ENCODE measurements at places on chromosomes 12 and 14.

DNA sequence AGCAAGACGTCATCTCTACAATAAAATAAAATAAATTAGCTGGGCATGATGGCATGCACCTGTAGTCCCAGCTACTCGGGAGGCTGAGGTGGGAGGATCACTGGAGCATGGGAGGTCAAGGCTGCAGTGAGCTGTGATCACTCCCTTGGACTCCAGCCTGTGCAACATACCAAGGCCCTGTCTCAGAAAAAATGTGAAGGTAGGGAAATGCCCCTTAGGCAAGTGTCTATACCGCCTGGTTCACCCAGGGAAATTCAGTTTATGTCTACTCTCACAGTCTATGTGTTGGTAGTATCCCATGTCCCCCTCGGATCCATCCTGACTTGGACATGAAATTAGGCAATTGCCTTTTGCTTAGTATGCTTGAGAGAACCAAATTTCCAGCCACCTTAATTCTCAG, 88.4 kb upstream of the TMEM132C start:
- DNase-seq, result no peak

DNA sequence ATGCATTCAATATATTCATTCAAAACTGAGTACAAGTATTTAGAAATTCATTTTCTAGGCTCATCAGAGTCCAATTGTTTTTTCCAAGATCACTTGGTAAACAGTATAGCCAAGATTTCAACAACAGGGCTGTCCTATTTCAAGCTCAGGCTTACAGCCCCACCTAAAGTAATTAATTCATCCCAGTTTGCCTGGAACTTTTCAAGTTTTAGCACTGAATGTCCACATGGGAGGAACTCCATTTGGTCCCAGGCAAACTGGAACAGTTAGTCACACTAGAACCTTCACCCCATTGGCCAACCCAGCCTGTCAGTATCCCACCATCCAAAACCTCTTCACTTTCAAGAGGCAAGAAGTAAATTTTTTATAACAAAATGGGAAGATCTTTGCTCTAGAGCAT, 210.9 kb downstream of the DPY19L2 start:
- DNase-seq, result no peak

DNA sequence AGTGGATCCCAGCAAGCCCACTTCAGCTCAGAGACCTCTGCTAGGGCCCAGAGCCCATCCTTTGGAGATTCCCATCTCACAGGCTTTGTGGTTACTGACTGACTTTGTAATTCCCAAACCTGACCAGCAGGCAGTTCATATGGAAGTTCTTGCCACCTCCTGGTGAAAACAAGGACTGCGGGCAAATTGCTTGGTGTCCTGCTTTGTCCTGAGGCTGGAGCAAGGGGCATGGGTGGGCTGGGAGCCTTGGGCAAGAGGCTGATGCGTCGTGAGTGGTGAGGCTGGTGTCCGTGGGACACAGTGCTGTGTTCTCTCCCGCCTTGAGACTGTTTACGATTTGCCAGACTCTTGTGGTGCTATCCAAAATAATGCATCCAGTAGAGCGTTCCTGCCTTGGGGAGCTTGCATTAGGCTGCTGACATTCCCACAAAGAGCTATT, 91.0 kb downstream of the LRRC74A start:
- DNase-seq, result no peak

- no peak for DNase-seq
Observed at GRCh38 chr12:117097159-117097558, 2.1 kb downstream of the TESC start.

GRCh38 chr12:102528111-102528510, 47.7 kb upstream of the IGF1 start:
- no peak for DNase-seq

DNA sequence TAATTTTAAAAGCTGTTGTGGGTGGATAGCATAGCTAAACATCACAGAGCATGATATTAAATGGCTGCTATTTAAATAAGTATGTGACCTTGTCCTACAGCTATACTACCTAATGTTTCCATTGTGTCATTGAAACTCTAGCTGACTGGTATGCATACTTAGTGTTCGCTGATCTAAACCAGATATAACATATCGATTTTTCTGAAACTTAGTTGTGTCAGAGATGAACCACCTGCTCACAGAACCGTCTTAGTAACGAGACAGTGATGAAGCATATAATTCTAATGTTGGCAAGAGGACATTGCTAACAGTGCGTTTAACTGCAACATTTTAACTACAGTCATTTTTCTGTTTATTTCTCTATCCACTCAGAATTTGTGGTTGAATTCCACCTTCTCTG, 36.1 kb upstream of the NUAK1 start:
- DNase-seq, result no peak

- DNase-seq, result no peak
Observed at GRCh38 chr14:96511667-96512066, 9.5 kb downstream of the PAPOLA start.

- no peak for DNase-seq
Observed at GRCh38 chr14:89648510-89648909, 231.5 kb upstream of the FOXN3 start.

GRCh38 chr12:728781-729180, 23.6 kb upstream of the WNK1 start:
- DNase-seq, result peak; percentile 9

DNA sequence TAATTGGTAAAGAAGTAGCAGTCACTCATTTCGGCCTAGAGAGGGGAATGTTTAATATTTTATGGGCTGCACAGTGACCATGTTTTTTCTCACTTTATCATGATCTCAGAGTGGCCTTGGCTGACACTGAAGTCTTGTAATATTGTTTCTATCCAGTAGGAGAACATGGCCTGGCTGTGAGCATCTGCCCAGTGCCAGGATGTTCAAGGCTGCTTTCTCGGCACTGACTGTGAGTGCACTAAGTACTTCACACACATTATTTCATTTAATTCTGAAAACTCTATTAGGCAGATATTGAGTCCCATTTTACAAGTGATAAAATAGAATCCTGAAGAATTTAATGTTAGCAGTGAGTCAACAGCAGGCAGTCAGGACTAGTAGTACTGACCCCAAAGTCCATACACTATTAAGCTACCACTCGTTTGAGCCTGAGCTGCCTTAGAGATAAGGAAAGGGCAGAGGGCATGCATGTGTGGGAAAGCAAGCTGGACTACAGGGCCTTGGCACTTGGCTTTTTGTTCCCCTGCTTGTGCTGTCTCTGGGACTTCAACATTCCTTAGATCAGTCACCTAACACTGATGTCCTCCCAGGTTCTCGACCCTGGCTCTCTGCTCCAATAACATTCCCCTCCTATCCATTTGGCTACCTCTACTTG, 42.2 kb upstream of the APPL2 start:
- no peak for DNase-seq

- no peak for DNase-seq
Observed at GRCh38 chr14:70257526-70257925, 68.8 kb upstream of the SLC8A3 start.

GRCh38 chr12:6536894-6537579, 2.7 kb downstream of the GAPDH start:
- DNase-seq, result no peak

DNA sequence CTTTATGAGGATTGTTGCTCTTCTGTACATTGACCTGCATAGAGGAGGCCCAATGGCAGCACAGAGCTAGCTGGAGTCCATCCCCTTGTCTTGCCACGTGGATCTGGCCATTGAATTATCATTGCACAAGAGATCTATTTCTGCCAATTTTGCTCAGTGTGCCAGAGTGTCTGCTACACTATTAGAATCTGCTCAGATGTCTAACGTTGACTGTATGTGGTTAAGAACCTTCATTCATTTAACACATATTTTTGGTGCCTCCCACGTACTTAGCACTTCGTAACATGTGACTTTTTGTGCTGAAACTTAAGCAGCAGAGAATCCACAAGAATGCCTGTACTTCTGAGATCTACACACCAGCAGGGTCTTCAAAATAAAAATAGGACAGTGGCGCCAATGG, 166.0 kb upstream of the VASH1 start:
- DNase-seq, result no peak

DNA sequence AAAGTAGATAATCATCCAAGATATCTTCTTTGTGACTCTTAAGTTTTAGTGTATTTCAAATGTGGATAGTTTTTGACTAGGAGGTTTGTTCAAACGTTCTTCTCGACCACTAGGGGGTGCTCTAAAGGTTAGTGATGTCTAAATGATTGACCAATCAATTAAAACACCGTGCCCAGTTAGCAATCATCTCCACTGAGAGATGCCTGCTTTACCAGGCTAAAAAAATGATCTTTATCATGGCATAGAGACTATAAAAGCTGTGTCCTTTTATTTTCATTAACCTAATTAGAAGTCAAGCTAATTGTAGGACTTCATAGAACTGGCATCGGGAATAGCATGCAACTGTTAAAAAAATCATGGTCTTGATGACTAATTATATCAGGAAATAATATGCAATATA, 153.9 kb downstream of the PRKCH start:
- DNase-seq, result no peak

GRCh38 chr14:23434488-23435222, 805 bp downstream of the MYH7 start:
- DNase-seq, result no peak

DNA sequence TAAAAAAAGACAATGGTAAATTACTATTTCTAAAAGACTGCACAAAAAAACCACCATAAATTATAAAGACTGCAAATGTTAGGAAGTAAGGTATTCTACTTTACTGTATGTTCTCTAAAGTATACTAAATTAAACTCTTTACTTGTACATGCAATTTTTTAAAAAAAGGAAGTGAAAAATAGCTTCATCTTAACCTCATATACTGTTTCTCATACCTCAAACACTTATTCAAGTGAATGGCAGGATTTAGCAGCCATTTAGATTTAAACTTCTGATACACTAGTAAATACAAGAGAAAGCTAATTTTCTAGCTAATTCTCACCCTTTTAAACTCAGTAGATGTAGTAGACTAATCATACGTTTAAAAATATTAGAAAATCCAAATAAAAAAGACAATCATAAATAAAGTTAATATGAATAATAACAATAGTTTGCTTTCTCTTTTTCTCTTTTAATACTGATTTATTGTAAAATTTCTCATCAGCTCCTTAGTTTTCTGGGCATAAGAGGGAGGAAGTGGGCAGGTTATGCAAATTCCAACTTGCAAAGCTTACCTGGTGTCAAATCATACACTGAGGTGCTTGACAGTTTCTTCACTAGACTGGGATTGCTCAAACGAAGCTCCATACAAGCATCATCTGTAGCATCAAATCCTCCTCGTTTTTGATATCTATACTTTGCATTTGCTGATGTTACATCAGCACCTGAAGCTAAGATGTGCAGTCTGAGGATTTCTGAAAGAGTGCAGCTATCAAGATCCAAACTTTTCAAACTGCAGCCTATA, 71.0 kb upstream of the CFL2 start:
- no peak for DNase-seq

DNA sequence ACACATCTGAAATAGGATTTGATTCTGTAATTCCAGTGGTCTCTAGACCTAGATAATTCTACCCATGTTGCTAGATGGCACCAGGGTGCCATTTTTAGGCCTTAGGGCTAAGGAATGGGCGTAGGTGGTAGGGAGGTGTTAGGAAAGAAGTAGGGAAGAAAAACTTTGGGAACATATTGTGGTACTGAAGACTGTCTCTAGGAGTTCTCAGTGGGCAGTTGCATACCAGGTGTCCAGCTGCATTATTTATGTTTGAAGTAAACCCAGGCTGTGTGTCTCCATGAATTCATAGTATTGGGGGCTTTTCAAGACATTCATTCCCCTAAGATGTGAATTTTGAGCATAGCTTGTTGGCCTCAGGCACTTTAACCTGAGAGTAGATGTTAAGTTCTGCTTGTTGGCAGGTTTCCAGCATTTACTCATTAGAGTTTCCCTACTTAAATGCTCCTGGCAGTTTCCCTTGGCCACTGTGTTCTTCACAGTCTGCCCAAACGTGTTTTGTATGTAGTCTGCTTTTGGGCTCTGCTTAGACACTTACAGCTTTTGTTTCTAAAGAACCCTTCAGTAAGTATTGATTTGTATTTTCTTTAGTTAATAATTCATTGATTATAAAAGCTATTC, 31.5 kb upstream of the CCT2 start:
- DNase-seq, result no peak

- DNase-seq, result no peak
Observed at GRCh38 chr12:102535306-102535705, 54.9 kb upstream of the IGF1 start.

GRCh38 chr14:99971087-99971940, 93.9 kb upstream of the EVL start:
- peak; percentile 73 for DNase-seq

GRCh38 chr12:41419131-41419893, 231.2 kb downstream of the PDZRN4 start:
- no peak for DNase-seq

DNA sequence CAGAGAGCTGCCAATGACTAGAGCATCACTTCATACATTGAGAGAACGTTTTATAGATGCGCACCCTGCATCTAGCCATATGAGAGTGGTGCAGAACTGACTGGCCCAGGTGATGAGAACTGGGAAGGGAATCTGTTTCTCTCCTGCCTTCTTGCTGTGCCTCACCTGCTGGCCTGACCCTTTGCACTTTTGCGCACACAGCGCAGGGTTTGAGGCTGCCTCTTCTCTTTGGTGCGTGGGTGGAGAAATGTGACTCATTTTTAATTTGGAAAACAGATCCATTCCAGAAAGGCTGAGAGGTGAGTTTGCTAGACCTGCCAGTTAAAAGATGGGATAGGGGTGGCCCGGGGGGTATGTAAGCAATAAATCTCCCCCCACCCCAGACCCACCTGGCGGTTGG, 453 bp upstream of the ESRRB start:
- DNase-seq, result no peak

- DNase-seq, result no peak
Observed at GRCh38 chr12:65903691-65904383, 79.6 kb downstream of the HMGA2 start.

- DNase-seq, result no peak
Observed at GRCh38 chr12:42481368-42481767, 108.2 kb downstream of the PRICKLE1 start.

- DNase-seq, result no peak
Observed at GRCh38 chr14:105075379-105076295, 10.4 kb upstream of the GPR132 start.

- DNase-seq, result no peak
Observed at GRCh38 chr12:49292729-49293055, 2.3 kb upstream of the PRPH start.

DNA sequence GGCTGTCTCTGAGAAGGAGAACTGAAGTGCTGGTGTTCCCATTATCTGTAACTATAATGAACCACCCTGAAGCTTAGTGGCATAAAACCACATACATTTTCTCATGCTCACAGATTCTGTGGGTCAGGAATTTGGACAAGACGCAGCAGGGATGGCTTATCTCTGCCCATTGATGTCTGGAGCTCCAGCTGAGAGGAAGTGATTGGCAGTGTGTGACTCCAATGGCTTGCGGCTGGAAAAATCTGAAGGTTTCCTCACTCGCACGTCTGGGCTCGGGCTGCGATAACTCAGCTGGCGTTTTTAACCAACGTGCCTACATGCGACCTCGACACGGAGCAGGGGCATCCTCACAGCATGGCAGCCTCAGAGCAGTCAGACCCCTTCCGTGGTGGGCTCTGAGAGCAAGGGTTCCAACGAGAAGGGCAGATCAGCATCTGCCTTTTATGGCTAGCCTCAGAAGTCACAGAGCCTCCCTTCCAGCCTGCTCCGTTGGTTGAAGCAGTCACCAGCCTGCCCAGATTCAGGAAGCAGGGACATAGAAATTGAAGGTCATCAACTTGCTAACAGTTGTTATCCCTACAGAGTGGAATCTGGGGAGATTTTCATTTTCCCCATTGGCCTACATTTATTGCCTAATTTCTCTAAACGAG, 143.3 kb upstream of the BCL2L14 start:
- DNase-seq, result no peak

Measured in T follicular helper cell (primary cell).